ENCODE measurements at places on chromosomes 7 and 10.

GRCh38 chr7:150966002-150966401 is 12.1 kb downstream of the KCNH2 start:
- DNase-seq, result no peak

- DNase-seq, result no peak
Measured at GRCh38 chr7:19971956-19972355, 198.5 kb upstream of the TMEM196 start.

GRCh38 chr7:100965723-100966541 is 3.4 kb upstream of the MUC12 start:
- no peak for DNase-seq

DNA sequence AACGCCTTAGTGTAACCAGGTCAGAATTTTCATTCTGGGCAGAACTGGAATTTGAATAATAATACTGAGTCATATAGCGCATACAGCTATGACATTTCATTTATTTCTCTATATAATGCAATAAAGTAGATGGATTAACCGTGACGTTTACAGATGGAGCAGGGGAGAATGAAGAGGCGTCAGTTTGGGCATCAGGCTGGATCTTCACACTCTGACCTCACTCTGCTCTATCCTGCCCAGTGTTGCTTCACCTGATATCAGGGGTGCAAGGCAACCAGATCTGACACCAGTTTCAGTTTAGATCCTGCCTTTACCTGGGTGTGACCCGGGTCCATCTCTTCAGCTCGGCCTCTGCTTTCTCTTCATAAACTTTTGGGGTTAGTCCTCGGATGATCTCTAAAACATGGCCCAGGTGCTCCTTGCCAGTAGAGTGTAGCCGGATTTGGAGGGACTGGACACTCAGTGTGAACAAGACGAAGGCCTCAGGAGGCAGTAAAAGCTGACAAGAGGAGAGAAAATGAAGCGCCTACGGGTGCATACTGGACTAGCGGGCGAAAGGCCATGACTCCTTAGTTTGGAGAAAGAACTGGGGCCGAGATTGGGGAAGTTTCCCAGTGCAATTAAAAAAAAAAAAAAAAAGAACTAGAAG is 1.4 kb upstream of the ZYX start:
- DNase-seq, result no peak

DNA sequence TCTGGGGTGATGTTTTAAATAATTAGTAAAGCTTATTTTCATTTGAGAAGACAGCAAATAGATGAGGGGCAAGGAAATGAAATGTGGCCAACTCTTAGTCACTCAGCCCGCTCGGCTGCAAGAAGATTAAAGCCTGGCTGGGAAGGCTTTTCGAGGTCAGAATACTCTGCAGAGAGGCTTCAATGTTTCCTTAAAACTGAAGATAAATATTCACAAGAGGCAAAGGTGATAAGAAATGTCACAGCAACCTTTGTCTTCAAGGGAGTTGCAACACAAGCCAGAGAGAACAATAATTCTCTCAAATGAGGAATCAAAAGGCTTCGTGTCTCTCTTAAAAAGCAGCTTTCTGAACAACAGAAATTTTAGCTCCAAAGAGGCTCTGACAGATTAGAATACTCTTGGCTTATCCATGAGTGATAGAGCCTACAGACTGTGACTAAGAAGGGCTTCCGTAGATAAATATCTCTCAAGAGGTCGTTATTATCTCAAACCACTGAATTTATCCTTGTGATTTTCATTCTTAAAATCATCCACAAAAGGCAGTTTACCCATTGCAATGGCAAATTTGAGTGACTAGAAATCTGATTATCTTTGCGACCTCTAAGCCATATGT is 92.5 kb downstream of the KLF6 start:
- no peak for DNase-seq

GRCh38 chr7:155136619-155137243 is 66.6 kb downstream of the HTR5A start:
- DNase-seq, result no peak

- no peak for DNase-seq
Measured at GRCh38 chr7:147984265-147984664, 606.3 kb upstream of the C7orf33 start.

- no peak for DNase-seq
Measured at GRCh38 chr7:122600630-122601029, 98.3 kb downstream of the RNF133 start.

DNA sequence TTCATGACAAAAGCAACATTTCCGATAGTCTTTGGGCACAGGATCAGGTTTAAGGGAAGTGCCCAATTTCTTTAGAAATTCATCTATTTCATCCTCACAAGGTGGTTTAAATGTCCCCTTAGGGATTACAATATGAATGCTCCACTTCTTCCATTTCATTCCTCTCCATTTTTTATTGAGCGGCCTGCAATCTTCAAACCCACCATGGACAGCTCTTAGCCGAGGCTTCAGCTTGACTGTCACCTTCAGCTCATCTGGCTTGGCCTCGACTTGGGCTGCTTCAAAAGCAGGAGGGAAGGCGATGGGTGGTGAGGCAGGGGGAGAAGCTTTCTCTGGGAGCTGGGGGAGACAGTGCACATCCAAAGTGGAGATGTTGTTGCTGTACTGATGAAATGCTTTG is 123.2 kb downstream of the GALNT11 start:
- no peak for DNase-seq

DNA sequence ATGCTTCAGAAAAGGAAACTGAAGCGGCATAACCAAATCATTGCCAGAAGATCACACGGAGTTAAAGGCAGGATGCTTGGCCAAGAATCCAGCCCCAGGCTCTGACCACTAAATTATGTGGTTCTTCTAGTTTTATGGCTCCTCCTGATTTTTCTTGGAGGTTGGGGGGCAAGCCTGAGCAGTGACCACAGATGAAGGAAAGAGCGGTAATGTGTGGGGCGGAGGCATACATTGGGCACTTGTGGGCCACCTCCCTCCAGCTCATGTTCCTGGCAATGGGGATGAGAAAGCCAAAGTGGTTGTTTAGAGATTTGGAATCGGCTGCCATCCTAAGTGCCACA is 3.2 kb downstream of the TRPV6 start:
- DNase-seq, result no peak

DNA sequence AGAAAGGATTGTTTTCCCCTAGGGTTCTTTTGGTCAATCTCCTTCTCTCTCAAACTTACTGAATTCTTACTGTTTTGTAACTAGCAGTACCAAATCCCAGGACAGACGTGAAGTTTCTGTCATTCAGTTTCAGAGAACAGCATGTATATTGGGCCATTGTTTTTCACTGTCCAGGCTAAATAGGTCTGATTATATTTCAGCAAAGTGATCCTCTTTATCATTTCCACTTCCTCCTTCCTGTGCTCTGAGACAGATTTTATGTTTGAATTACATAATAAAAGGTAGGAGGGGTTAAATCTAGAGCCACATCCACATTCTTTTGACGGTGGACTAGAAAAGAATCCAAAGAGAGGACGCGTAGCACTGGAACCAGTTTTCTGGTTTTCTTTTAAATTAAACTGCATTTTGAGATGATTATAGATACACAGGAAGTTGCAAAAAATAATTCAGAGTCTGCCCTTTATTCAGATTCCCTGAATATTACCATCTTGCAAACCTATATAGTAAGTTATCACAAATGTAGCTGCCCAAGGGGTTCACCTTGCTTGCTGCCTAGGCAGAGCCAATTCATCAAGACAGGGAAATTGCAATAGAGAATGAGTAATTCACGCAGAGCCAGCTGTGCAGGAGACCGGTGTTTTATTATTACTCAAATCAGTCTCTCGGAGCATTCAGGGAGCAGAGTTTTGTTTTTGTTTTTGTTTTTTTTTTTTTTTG is 40.1 kb downstream of the AKR1E2 start:
- DNase-seq, result no peak

DNA sequence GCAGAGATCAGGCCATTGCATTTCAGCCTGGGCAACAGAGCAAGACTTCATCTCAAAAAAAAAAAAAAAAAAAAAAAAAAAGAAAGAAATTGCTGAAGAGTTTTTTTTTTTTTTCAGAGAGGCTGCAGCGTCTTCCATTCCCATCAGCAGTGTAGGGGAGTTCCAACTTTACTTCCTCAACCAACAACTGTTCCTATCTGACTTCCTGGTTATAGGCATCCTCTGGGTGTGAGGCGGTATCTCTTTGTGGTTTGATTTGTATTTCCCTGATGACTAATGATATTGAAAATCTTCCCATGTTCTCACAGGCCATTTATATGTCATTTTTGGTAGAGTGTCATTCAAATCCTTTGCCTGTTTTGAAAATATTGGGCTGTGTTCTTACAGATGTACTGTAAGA is 40.2 kb downstream of the PRTFDC1 start:
- no peak for DNase-seq

DNA sequence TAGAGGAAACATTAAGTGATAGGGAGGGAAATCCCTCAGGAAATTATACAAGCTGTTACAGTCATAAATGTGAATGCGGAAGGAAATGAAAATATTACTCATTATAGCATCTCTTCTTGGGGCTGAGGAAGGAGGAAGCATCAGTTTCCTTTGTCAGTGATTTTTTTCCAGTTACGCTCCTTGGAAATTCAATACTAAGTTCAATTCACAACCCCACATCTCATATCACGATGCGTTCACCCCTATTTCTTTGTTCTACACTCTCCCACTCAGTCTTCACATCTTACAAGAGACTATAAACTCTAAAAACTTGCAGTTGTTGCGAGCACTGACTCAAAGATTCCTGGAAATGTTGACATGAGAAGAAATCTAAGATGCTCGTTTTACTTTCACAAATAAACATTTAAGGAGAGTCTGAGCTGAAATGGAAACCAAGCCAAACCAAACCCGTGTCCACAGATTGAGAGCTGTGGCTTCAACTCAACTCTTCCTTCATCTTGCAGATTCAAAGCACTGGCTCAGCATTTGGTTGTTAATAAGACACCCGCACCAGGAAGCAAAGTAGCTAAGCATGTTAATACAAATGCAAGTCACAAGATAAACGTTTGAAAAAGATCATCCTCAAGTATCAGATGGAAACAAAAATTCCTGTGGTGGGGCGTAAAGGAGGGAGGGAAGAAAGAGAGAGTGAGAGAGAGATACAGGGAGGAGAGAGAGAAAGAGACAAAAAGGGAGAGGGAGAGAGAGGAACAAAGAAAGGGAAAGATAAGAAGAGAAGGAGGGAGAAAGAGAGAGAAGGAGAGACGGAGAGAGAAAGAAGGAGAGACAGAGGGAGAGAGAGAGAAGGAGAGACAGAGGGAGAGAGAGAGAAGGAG is 150.0 kb upstream of the RSU1 start:
- no peak for DNase-seq

GRCh38 chr7:77935652-77936348 is 137.2 kb downstream of the PHTF2 start:
- no peak for DNase-seq

DNA sequence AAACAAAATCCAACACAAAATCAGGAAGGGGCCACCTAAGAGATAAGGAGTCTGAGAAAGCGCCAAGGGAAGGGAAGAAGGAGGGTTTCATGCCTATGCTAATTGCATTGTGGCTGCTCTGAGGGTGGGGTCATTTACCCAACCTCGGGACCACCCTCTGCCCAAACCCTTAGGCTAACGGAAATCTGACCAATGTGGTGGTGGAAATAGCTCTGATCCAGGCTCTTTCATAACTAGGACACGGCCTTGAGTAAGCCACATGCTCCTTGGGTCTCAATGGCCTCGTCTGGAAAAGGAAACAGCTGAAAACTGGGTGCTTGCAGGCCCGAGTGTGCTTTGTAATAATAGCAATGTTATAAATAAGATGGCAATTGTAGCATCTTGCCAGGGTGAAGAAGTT is 14.9 kb upstream of the SRGN start:
- DNase-seq, result no peak

DNA sequence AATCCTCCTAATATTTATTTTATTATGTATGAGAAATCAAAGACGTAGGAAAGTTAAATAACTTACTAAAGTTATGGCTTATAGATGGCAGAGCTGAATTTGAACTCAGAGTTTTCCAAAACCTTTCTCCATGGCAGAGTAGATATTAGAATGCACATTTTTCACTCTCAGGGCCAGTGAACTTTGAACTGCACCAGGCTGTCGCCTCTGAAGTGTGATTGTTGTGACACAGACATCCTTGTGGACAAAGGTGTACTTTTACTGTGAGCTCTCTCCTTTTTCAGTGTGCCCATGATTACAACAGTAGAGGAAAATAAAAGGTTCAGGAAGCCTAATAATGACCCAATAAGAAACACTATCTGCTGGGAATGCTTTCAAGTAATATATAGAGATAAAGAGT is 29.1 kb downstream of the TES start:
- DNase-seq, result no peak

- DNase-seq, result no peak
Measured at GRCh38 chr7:44224080-44224973, 23.5 kb downstream of the YKT6 start.

DNA sequence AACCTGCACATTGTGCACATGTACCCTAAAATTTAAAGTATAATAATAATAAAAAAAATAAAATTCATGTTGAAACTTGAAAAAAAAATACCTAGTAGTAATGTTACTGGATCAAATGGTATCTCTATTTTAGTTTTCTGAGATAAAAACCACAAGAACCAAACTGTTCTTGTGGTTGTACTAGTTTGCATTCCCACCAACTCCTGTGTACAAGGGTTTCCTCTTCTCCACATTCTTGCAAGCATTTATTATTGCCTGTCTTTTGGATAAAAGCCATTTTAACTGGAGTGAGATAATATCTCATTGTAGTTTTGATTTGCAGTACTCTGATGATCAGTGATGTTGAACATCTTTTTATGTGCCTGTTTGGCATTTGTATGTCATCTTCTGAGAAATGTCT is 177.7 kb downstream of the KIF20B start:
- DNase-seq, result no peak

GRCh38 chr7:116575853-116576252 is 51.0 kb downstream of the CAV1 start:
- no peak for DNase-seq

DNA sequence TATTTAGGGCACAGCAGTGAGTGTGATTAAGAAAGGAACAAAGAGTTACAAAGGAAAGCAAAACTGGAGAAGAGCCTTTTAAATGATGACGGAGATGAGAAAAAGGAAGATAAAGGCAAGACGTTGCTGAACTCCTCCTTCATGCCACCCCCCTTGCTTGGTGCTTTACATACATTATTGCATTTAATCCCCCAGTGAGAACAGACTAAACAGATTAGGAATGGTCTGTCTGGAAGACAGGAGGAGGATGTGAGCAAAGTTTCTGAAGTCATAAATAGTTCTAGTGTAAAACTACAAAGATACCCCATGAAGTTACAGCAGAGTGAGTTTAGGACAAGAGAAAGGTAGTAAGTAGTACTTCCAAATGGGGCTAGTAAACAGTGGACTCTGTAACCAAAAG is 113.5 kb downstream of the PLCE1 start:
- DNase-seq, result no peak

GRCh38 chr7:116500078-116500853 is 728 bp downstream of the CAV2 start:
- no peak for DNase-seq

GRCh38 chr7:33677556-33677955 is 227.8 kb upstream of the BMPER start:
- no peak for DNase-seq

- no peak for DNase-seq
Measured at GRCh38 chr7:131027287-131027773, 293.3 kb upstream of the KLF14 start.

- DNase-seq, result no peak
Measured at GRCh38 chr10:43689618-43689954, 40.9 kb upstream of the ZNF32 start.

Measured in GOT3 (cell line).